ENCODE measurements at places on chromosomes 11 and 22. TPM values are rescaled to one million over a fixed set of nuclear protein-coding genes. Genes with fewer than 3 reads are reported as not detected.

Gene KRTAP5-2
- not detected for total RNA-seq

Gene P4HA3
- total RNA-seq, result not detected

Gene ART1
- total RNA-seq, result not detected

Gene ETS1
- 286 TPM for total RNA-seq

Gene ADORA2A
- total RNA-seq, result 35.7 TPM

Gene HEPN1
- not detected for total RNA-seq

DNA sequence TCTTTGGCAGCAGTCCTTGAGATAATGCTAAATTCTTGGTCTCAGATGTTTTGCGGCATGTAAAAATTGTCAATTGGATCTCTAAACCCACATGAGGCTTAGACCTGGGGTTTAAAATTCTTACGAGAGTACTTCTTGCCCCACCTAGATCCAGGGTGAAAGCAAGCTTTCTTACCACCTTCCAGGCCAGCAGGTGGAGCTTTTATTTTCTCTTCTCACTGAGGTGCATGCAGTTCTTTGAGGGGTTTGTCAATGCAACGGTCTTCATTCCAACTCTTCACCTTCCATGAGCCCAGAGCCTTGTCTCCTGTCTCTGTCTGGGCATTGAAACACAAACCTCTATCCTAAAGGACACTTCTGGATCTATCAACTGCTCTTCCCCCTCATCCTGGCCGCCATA lies 154.1 kb downstream of the MYO18B start:
- DNase-seq, result no peak
- no peaks in the 10 kb centered on the region for H3K4me1 ChIP-seq
- peaks cover 7% of the 10 kb centered on the region for H3K27me3 ChIP-seq
- H3K36me3 ChIP-seq, result no peaks in the 10 kb centered on the region

- no peak overlapping the region for H3K4me3 ChIP-seq
- no peaks in the 10 kb centered on the region for H3K36me3 ChIP-seq
- H3K27ac ChIP-seq, result no peak overlapping the region
- no peak for DNase-seq
- no peaks in the 10 kb centered on the region for H3K27me3 ChIP-seq
- no peaks in the 10 kb centered on the region for H3K4me1 ChIP-seq
Observed at GRCh38 chr22:27348634-27349033, 452.9 kb downstream of the MN1 start.

- peaks cover 39% of the 10 kb centered on the region for H3K4me1 ChIP-seq
- no peak for DNase-seq
- no peaks in the 10 kb centered on the region for H3K36me3 ChIP-seq
- H3K27ac ChIP-seq, result peak overlapping the region; percentile 42
- no peak overlapping the region for H3K4me3 ChIP-seq
Observed at GRCh38 chr11:96015906-96016565, 92.1 kb upstream of the MTMR2 start.

All from activated B cell treated with CpG ODN at 0.5 μM for 24 hours (primary cell).